Uterus (tissue), 4 donors: ENCODE measurements at places on chromosomes 2 and 18.

- H3K27ac ChIP-seq: no peak overlapping the region
- H3K27me3 ChIP-seq: no peaks in the 10 kb centered on the region
- H3K4me3 ChIP-seq: no peak overlapping the region
- no peaks in the 10 kb centered on the region for H3K4me1 ChIP-seq
- DNase-seq: no peak
Observed at GRCh38 chr2:145304501-145304900, 784.6 kb upstream of the ZEB2 start.

DNA sequence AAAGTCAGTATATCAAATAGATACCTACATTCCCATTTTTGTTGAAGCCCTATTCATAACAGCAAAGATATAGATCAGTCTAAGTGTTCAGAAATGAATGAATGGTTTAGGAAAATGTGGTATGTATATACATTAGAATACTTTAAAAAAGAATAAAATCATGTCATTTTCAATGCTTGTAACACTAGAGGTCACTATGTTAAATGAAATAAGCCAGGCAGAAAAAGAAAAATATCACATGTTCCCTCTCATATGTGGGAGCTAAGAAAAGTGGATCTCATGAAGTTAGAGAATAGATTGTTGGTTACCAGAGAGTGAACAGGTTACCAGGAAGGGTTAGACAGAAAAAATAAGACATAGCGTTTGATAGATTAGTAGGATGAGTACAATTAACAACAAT is 1111.0 kb upstream of the SLC39A10 start:
- no peaks in the 10 kb centered on the region for H3K4me1 ChIP-seq
- no peak overlapping the region for H3K27ac ChIP-seq
- no peak for DNase-seq
- H3K4me3 ChIP-seq: no peak overlapping the region
- H3K36me3 ChIP-seq: no peaks in the 10 kb centered on the region
- no peaks in the 10 kb centered on the region for H3K27me3 ChIP-seq

- no peaks in the 10 kb centered on the region for H3K4me1 ChIP-seq
- no peaks in the 10 kb centered on the region for H3K27me3 ChIP-seq
- no peak overlapping the region for H3K27ac ChIP-seq
Observed at GRCh38 chr18:55152801-55153200, 193.5 kb upstream of the CCDC68 start.

DNA sequence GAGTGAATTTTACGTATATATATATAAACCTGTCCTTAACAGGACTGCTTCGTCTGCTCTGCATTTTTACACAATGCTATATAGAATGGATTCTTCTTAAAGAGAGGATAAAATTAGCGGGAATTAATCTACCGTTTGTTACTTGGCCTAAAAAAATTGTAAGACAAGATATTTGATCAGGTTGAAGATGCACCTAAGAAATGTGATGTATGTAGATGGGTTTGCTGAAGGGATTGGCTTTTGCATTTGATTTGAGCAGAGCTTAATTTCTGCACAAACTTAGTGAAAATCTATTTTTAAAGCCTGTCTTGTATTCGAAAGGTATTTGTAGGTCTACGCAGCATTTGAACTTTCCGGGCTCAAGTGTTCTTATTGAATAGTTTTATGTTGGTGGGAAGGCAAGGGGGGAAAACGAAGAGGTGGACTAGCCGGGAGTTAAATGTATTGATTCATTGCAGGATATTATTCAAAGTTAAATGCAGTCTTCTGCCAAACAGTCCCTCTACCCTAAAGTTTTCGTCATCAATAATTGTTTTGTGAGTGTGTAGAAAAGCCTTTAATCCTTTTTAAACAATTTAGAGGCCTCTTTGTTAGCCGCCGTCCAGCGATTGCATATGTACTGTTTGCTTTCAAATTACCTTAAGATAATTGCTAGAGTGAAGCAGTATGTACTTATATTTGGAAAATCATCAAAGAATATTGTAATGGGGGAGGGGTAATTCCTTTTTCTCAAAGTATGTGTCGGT is 1.2 kb downstream of the PPP1CB start:
- peak overlapping the region; percentile 100 for H3K27ac ChIP-seq
- H3K4me3 ChIP-seq: peak overlapping the region; percentile 98
- no peaks in the 10 kb centered on the region for H3K4me1 ChIP-seq
- H3K27me3 ChIP-seq: no peaks in the 10 kb centered on the region
- no peak for DNase-seq

DNA sequence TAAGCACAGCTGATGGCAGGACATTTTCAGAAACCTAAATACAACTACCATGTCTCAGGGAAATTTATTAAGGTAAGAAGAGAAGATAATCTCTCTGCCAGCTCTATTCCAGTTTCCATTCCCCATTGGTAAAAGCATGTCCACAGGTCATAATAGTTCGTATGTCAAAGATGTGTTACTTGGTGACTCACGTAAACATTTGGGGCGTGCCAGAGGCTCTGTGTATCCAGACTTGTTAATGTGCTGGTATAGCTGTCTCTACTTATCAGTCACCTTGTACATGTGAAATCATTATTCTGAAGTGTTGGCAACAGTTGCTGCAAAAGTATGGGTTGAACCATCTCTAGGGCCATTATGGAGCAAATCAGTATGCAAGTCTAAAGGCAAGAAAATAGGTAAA is 1345.1 kb downstream of the SUCLG1 start:
- no peak overlapping the region for H3K4me3 ChIP-seq
- no peaks in the 10 kb centered on the region for H3K4me1 ChIP-seq
- no peak overlapping the region for H3K27ac ChIP-seq
- no peak for DNase-seq

DNA sequence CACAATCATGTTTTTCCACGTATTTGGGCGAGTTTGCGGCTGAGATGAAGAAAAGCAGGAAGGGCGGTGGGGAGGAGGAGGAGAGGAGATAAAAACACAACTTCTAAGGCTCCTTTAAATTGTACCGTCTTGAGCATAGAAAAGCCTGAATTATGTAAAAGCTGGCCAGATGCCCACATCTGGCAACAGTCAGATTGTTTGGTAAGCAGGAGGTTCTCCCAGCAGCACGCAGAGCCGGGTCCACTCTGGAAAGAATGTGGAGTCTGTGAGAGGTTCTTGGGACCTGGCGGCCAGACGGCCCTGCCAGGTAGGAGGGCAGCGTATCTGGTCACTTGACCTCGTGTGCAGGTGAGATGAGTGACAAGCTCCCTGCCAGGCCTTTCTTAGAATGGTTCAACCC is 215.3 kb upstream of the APCDD1 start:
- no peaks in the 10 kb centered on the region for H3K36me3 ChIP-seq
- H3K4me3 ChIP-seq: no peak overlapping the region
- no peak overlapping the region for H3K27ac ChIP-seq

GRCh38 chr2:121976926-121977325 is 221.5 kb downstream of the TSN start:
- H3K27me3 ChIP-seq: no peaks in the 10 kb centered on the region
- no peaks in the 10 kb centered on the region for H3K4me1 ChIP-seq
- H3K4me3 ChIP-seq: no peak overlapping the region
- H3K27ac ChIP-seq: no peak overlapping the region

DNA sequence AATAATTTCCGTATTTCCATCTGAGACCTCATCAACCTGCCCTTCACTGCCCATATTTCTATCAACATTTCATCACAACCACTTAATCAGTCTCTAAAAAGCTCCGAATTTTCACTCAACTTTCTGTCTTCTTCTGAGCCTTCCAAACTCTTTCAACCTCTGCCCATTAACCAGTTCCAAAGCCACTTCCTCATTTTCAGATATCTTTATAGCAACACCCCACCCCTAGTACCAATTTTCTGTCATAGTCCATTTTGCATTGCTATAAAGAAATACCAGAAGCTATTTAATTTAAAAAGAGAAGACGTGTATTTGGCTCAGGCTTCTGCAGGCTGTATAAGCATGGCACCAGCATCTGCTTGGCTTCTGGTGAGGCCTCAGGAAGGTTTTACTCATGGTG is 107.0 kb downstream of the PTGR3 start:
- H3K4me1 ChIP-seq: no peaks in the 10 kb centered on the region
- DNase-seq: no peak
- H3K4me3 ChIP-seq: no peak overlapping the region
- no peaks in the 10 kb centered on the region for H3K27me3 ChIP-seq
- H3K27ac ChIP-seq: no peak overlapping the region

DNA sequence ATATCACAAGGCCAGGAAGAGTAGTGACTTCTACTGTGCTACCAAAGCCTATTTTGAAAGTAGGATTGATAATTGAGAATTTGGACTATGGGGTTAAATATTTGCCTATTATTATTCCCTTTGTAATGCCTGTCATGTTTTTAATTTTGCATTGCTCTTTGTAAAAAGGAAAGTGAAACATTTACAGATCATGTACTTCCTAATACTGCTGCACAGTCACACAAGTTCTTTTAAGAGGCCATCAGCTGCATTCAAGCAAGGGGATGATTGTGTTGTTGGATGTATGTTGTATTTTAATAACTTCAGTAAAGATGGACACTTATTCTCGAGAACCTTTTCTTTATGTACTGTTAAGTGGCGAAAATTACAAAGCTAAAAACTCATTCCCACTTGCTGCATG is 70.1 kb downstream of the PLEKHA3 start:
- no peak overlapping the region for H3K27ac ChIP-seq
- H3K36me3 ChIP-seq: no peaks in the 10 kb centered on the region
- H3K27me3 ChIP-seq: no peaks in the 10 kb centered on the region
- H3K4me3 ChIP-seq: no peak overlapping the region
- no peaks in the 10 kb centered on the region for H3K4me1 ChIP-seq

- H3K36me3 ChIP-seq: no peaks in the 10 kb centered on the region
- DNase-seq: no peak
- H3K27me3 ChIP-seq: no peaks in the 10 kb centered on the region
- no peak overlapping the region for H3K27ac ChIP-seq
Observed at GRCh38 chr2:64979744-64980143, 9.5 kb upstream of the SLC1A4 start.

DNA sequence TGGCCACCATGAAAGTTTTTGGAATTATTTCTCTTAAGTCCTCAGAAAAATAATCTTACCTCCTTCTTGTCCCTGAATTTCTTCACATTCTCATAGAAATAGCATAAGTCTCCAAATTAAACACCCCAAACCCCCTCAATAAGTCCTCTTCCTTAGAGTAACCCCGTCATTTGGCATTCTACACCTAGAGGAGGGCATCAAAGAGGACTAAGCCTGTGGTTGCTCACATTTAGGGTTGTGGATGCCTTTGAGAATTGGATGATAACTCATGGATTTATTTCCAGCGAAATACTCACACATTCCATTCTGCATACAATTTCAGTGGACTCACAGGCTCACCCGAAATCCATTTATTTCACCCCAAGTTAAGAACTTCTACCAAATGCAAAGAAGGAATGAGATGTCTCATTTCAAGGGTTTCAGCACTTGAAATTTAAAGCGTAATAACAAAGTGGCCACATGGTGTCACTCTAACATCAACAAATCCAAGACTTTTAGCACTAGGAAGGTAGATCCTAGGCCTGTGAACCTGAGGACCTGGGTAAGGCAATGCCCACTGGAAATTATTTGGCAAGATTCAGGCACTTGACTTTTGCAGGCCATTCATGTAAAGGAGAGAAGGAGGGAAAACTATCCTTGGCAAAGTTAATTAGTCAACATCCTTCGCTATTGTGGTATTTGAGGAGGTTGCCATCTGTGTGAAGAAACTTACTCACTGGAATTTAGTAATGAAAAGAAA is 24.6 kb downstream of the DYTN start:
- no peaks in the 10 kb centered on the region for H3K36me3 ChIP-seq
- no peaks in the 10 kb centered on the region for H3K27me3 ChIP-seq
- DNase-seq: peak; percentile 21
- H3K4me3 ChIP-seq: no peak overlapping the region

GRCh38 chr2:178404368-178404767 is 46.6 kb downstream of the PRKRA start:
- no peaks in the 10 kb centered on the region for H3K27me3 ChIP-seq
- H3K4me1 ChIP-seq: no peaks in the 10 kb centered on the region
- DNase-seq: no peak
- H3K4me3 ChIP-seq: no peak overlapping the region
- H3K27ac ChIP-seq: no peak overlapping the region

- H3K27me3 ChIP-seq: no peaks in the 10 kb centered on the region
- no peaks in the 10 kb centered on the region for H3K4me1 ChIP-seq
- H3K27ac ChIP-seq: no peak overlapping the region
Observed at GRCh38 chr2:9663008-9663879, 32.4 kb upstream of the YWHAQ start.

GRCh38 chr2:134412639-134412999 is 158.7 kb downstream of the MGAT5 start:
- H3K27ac ChIP-seq: no peak overlapping the region
- H3K4me1 ChIP-seq: no peaks in the 10 kb centered on the region
- no peaks in the 10 kb centered on the region for H3K27me3 ChIP-seq
- DNase-seq: no peak
- H3K36me3 ChIP-seq: no peaks in the 10 kb centered on the region

DNA sequence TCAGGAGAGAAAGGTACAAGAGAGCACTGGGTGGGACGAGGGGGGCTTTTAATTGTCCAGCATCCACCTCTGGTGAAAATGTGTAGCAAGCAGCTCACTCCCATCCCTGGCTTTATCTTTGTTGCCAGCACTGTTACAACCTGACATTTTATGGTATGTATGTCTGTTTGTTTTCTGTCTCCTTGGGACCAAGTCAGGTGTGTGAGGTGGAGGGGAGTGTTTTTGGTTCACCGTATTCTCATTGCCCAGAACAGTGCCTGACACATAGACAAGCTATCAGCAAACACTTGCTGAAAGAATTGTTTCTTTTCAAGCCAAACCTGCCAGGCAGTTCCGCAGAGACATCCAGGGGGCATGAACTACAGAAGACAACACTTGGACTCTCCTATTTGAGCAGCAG is 24.7 kb downstream of the TGFA start:
- no peaks in the 10 kb centered on the region for H3K27me3 ChIP-seq
- no peaks in the 10 kb centered on the region for H3K4me1 ChIP-seq
- no peak overlapping the region for H3K27ac ChIP-seq
- no peak for DNase-seq

DNA sequence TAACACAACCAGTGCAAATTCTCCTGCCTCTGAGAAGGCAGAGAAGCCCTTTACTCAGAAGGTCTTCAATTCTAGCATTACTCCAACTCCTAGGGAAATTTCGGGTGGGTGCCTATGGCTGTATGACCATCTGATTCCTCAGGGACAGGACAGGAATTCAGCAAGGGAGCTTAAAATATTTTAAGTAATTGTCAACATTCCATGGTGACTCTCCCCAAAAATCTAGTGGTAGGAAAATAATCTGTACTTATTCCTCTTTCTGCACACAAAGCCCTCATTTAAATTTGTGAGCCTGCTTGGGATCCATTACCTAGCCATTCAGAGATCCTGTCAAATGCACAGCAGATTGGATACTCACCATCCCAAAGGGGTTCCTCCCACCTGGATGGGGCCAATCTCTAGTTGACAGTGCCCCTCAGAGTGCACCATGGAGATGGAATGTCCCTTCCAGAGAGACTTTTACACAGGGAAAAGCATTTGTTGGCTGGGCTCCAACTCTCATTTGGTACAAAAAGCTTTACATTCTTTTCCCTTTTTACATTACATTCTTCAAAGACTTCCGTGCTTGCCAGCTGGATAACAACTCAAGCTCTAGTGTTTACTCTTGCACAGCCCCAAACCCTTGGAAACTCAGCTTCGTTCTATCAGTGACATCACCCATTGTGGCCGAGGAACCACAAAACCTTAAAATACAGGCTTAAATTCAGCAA is 3.1 kb upstream of the TMEM150A start:
- H3K27me3 ChIP-seq: no peaks in the 10 kb centered on the region
- DNase-seq: no peak
- peaks cover 22% of the 10 kb centered on the region for H3K4me1 ChIP-seq
- H3K4me3 ChIP-seq: no peak overlapping the region
- H3K36me3 ChIP-seq: no peaks in the 10 kb centered on the region
